ENCODE measurements at places on chromosomes 1 and 21.

GRCh38 chr1:29969576-29969975, 733.3 kb downstream of the PTPRU start:
- DNase-seq: no peak

DNA sequence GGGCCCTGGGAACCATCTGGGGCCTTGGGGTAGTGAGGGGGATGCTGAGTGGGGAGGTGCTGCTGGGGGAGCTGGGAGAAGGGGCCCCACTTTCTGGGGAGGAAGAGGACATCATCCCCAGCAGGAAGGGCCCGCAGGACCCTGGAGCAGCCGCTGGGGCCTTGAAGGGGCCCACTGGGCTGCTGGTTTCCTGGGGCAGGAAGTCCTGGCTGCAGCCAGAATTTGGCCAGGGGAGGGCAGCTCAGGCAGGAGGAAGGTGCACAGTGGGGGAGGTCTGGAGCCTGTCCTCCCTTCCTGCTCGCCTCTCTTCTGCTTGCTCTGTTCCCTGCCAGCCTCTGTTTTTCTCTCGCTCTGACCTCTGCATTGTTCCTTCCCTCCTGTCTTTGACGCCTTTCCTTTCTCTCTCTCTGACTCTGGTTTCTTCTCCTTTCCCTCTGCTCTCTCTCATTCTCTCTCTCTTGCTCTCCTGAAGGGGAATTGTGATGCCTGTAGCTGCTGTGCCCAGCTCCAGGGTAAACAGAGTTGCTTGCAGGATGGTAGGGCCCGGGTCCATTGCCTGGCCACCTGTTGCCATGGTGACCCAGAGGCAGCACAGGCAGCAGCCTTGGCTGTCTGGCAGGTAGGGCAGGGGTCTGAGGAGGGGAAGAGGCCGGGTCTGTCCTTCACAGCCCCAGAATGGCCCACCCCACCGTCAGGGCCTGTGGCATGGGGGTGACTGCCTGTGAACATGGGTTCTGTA, 23.9 kb downstream of the ACOT11 start:
- no peak for DNase-seq

DNA sequence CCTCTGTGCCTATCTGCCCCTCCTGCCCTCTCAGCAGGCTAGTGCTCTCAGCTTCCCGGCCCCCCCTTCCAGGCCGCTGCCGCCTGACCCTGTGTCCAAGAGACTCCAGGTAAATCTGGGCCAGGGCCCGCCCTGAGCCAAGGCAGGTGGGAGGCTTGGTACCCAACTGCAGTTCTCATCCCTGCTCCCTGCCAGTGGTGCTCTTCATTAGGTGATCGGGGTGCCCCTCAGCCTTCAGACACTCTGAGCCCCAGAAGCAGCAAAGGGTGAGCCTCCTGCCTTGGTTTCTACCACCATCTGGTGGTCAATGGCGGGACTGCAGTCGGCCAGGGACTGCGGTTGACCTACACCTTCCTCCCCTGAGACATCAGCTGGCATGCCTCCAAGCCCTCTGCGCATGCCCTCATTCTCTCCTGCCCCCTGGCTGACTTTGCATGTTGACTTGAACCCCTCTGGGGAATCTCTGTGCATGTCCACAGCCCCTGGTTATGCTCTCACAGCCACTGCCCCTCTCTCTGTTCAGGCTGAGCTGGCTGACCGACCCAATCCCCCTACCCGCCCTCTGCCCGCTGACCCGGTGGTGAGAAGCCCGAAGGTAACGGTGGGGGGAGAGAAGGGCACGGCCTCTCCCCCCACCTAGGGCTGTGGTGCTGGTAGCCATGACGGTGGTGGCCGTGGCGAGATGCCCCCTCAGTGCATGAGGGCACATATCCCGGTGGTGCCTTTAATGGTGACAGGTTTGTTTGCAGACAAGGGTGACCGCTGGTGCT, 2.0 kb upstream of the EFNA4 start:
- peak; percentile 36 for DNase-seq

GRCh38 chr1:84869720-84870119, 23.3 kb downstream of the LPAR3 start:
- DNase-seq: no peak

DNA sequence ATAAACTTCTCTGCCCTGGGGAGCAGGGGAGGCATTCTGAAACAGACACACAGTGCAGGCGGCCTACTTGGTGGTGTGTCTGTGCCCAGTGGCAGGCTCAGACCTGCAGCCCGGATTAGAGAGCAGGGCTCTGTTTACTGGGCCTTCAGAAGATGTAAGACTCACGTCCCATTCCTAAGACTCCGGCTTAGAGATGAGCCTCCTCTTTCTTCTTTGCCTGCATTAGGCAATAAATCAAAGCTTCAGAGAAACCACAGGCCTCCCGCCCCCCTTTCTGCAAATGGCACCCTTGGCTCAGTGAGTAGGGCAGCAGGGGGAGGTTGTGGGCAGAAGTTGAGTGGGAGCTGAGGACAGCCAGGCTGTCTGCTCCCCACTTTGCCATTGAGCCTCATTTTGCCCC, 35.8 kb downstream of the LGR6 start:
- no peak for DNase-seq

GRCh38 chr1:81428998-81429397, 371.7 kb upstream of the ADGRL2 start:
- no peak for DNase-seq

DNA sequence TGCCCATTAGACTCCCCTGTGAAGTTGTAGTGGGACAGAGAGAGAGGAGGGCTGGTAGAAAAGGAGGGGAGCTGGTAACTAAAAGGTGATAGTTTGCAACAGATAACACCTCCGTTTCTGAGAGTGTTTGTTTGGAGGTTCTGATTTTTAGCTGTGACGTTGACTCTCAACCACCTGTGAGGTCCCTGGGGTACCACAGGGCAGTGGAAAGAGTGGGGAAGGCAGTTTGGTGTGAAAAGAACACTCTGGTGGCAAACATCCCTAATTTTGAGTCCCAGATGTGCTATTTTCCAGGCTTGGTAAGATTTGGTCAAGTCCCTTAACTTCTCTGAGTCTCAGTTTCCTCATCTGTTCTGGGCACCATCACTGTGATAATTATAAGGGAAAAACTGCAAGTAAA, 29.3 kb downstream of the RAB3B start:
- no peak for DNase-seq

DNA sequence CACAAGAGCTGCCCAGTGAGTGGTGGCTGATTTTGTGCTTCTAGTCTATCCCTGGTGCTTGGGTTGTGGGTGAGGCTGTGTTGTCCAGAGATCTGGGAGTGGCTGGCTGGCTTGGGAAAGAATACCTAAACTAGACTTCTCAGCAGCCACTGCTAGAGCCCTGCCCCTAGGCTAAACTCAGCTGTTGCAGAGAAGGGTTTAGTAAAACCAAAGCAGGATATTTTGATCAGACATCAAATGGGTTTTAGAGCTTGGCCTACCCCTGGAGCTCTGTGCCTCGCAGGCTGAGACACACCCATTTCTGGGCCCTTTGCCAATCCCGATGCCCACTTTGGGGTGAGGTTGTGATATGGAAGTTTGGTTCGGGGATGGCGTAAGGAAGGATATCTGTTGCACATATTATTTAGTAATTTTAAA, 88.5 kb downstream of the UCK2 start:
- DNase-seq: no peak

- no peak for DNase-seq
Observed at GRCh38 chr1:15507278-15507677, 16.7 kb downstream of the CASP9 start.

DNA sequence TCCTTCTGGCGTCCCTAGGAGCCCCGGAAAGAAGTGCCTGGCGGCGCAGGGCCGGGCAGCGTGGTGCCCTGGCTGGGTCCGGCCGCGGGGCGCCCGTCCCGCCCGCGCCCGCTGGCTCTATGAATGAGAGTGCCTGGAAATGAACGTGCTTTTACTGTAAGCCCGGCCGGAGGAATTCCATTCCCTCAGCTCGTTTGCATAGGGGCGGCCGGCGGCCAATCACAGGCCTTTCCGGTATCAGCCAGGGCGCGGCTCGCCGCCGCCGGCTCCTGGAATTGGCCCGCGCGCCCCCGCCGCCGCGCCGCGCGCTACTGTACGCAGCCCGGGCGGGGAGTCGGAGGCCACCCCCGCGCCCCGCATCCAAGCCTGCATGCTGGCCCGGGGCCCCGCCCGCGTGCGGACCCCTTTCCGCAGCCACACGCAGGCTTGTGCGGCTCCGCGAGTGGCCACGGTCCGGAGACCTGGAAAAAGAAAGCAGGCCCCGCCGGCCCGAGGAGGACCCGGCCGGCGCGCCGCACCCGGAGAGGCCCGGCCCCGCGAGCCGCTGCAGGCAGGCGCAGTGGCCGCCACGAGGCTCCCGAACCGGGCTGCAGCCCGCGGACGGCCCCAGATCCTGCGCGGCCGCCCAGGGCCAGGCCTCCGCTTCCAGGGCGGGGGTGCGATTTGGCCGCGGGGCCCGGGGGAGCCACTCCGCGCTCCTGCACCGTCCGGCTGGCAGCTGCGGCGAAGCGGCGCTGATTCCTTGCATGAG, 160.4 kb downstream of the RUNX1 start:
- DNase-seq: peak; percentile 70

DNA sequence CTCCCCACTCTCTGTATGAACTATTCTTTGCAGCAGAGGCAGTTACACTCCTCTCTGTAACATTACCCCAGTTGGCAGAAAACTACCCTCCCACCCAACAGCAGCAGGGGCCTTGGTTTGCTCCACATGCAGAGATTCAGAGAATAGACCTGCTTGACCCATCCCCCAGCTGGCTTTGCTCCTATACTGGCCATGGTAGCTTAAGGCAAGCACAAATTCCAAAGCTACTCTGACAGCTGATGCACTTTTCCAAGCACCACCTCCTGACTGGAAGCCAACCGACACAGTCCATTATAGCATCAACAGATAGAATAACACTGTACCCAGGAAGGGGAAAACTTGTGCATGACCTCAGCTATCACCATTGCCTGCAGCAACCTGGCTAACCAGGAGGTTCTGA, 846.5 kb upstream of the NCAM2 start:
- DNase-seq: no peak

DNA sequence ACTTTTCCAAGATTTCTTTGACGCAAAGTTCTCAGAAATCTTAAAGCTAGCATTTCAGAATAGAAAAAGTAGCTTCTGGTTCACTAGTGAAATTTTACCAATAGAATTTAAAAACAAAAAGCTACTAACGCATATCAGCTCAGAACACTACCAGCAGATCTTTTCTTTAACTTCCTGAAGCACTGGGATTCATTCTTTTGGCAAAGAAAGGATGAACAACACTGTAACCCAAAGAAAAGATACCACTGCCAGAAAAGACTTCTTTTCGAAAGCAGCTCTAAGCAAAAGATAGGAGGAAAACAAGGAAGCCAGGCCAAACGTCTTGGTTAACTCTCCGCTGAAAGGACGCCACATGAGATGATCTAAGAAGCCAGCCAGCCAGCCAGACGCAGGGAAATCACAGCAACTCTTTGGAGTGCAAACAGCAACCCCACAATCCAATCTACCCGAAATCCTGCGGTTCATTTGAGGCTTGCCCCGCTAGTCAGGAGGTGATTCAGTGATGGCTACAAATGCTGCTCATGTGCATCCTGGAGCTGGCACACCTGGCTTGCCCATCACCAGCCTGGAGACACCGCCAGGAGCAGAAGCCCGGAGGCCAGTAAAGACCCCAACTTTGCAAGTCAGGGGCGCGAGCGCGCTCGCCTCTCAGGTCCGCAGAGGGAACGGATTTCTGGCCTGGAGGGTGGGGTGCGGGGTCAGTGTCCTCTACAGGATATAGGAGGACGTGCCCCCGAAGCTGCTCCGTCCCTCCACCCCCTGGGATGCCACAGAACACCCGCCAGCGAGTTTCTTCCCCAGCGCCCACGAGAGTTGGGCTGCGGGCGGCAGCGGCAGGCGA, 812 bp downstream of the NBPF1 start:
- no peak for DNase-seq

- no peak for DNase-seq
Observed at GRCh38 chr21:16676391-16676790, 836.5 kb upstream of the CXADR start.

- no peak for DNase-seq
Observed at GRCh38 chr1:99705385-99705784, 59.5 kb downstream of the PALMD start.

GRCh38 chr1:90504509-90504908, 212.6 kb downstream of the BARHL2 start:
- DNase-seq: no peak

GRCh38 chr1:31221072-31221471, 18.6 kb downstream of the NKAIN1 start:
- DNase-seq: no peak

DNA sequence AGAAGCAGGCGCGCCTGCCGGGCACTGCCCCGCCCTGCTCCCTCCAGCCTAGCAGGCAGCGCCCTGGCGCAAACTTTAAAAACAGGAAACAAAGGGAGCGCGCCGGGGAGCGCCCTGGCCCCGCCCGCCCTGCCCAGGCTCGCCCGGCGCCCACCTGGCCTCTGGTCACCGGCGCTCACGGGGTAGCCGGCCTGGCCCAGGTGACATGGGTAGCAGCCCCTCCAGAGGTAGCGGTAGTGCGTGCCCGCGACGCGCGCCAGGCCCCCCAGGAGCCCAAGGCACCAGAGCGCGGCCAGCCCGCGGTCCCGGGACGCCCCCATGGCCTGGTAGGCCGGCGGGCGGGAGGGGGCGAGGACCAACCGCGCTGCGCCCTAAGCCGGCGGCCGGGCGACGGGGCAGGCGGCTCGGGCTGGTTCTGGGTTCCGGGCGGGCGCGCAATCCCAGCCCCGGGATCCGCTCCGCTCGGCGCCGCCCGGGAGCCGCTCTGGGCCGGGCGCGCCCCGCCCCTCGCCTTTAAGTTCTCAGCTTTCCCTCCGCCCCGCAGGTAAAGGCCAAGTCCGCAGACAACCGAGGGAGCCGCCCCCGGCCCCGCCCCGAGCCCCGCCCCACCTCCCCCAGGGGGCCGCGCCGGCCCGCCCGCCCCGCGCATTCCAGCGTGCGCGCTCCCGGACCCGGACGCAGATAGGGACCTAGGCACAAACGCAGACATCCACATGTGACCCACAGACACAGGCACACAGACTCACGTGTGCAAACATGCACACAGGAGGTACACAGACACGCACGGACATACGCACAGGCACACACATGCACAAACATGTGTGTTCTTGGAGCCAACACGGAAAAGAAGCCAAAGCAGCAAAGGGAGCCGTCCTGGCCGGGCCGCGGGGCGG, 76.7 kb downstream of the ARHGEF16 start:
- peak; percentile 38 for DNase-seq

DNA sequence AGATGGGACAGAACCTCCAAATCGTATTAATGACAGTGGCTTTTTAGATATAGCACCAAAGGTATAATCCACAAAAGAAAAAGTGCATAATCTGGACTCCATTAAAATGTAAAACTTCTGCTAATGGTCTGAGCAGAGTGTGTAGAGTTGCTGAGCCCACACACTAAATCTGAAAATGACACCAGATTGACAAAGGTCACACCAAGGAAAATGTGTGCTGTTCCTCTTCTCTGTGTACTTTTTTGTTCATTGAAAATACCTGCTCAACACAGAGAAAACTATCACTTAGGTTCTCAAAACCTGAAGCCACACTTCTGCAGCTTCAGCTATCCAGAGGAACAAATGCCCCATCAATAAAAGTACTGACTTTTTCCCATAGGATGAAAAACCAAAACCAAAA, 146.2 kb downstream of the AK5 start:
- DNase-seq: no peak
